Stimulated activated CD4-positive, alpha-beta T cell treated with anti-CD3 and anti-CD28 coated beads, Interleukin-15, amount 100 ng/mL, for 1 hour (primary cell): ENCODE measurements at places on chromosomes 2 and 18.

DNA sequence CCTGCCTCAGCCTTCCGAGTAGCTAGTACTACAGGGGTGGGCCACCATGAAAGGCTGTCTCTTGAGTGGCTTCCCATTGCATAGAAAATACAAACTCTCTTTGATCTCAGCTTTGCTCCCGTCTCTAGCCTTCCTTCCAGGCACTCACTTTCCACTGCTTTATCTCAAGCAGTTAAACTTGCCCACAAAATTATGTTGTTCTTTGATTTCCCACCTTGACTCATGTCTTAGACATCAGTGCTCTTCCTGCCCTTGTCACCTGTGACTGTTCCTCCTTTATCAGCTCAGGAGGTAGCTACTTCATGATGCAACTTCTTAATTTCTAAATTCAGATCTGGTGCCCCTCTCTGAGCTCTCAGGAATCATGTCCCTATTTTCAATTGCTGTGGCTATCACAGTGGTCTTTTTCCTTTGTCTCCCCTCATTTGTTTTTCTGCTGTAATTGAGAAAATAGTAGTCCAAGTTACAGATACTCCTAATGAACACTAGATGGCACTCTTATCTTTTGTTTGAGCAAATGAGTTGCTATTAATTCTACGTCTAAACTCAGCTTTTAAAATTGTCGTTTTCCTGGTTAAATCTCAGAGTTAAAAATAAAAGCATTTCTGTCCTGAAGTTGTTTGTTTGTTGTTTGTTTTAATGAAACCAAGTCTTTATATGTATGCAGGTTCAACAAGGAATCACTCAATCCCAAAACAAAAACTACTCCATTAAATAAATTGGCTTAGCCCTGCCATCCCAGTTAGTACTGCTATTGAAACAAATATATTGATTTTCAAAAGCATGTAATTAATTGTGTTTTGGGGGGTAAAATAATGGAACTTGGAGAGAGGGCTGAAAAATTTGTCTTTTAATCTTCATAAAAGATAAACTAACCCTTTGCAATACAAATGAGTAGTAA lies 46.9 kb upstream of the GREB1L start:
- no peak for DNase-seq

- DNase-seq: no peak
Measured at GRCh38 chr2:62408241-62408677, 97.7 kb downstream of the TMEM17 start.

- DNase-seq: no peak
Measured at GRCh38 chr2:190355968-190356644, 12.7 kb downstream of the INPP1 start.

DNA sequence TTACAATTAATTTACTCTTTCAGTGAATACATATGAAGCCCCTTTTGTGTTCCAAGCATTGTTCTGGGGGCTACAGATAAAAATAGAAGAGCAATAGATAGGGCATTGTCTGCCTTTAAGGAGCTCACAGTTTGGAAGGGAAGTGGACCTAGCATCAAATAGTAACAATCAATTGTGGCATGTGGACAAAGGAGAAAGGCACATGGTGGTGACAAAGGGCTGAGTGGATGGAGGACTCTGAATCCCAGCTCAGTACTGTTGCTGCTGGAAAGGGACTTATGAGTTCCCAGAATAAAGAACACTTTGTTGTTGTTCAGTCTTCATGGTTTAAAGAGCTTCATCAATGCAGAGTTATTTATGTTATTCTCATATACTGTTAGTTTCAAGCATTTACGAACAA lies 217.7 kb downstream of the HRH4 start:
- DNase-seq: no peak

DNA sequence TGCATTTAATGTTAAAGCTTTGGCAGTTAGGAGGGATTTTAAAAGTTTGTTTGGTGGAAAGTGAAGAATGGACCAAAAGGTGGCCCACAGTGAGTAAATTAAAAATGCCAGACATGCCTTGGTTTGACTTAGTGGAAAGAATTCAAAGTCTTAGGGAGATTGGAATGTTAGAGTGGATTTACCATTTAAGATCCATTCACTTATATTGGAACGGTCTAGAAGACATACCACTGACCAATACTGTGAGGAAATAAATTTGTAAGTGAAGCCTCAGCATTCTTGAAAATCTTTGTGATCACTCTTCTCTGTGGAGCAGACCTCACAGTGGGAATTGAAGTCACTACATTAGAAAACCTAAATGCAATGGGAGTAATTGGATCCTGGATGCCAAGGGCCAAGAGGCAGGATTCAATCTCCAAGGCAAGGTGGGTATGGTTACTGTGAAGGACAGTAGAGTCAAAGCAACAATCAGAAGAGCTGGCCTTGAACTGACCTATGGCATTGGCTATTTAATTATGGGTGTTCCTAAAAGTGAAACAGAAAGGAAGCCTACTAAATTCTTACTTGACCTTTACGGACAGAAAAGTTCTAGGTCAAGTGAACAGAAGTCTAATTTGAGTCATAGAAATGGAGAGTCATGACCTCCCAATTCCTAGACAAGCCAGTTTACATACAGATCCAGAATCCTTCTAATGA lies 40.2 kb upstream of the VRK2 start:
- no peak for DNase-seq

DNA sequence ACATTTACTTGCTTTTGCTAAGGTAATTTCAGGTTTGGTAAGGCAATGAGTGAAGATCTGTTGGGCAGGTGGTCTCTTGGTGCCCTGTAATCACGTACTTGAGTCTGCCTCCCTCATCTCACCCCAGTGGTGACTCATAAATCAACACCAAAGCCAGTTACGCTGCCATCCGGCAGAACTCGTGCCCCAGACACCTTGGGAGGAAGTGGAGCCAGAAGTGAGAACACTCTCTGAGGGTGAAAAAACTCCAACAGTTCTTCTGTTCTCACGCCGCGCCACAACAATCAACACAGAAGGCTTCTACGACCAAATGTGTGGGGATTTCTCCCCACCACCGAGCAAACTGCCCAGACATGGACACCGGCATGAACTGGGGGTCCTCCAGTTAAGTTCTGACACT lies 206.2 kb downstream of the ARL4C start:
- DNase-seq: peak; percentile 53

DNA sequence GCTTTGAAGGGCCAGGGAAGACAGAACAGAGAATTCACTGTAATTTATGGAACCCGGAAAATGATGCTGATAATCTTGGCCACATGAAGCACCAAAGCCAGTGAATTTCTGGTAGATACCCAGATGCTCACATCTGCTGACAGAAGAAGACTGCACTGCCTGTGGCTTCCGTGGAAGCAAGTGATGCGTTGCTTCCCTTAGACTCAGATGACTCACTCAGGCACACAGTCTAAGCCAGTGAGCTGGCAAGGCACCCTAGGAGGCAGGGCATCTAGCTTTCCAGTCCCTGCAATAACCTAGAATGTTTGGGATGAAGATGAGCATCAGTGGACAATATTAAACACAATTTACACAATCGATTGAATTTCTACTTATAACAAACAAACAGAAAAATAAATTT lies 284.7 kb downstream of the CMPK2 start:
- DNase-seq: no peak

- DNase-seq: no peak
Measured at GRCh38 chr2:142422041-142422440, 291.2 kb upstream of the LRP1B start.

GRCh38 chr2:1742301-1742680 lies 2.0 kb downstream of the PXDN start:
- DNase-seq: no peak

- no peak for DNase-seq
Measured at GRCh38 chr2:46878886-46879285, 36.7 kb downstream of the MCFD2 start.

DNA sequence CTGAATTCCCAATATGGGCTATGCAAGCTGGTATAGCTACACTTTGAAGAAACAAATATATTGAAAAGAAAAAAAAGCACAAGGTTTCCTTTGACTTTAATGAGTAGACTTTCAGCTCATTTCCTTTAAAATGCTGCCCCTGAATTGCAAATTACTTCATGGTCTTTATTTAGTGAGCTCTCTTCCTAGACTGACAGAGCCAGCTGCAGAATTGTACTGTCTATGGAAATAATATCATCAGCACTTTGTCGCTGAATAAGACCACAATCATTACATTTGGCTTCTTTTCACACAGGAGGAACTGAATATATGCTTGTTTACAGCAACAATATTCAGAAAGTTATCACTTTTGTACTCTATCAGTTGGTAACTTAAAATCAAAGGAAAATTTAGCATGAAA lies 41.7 kb downstream of the ARL5A start:
- no peak for DNase-seq

DNA sequence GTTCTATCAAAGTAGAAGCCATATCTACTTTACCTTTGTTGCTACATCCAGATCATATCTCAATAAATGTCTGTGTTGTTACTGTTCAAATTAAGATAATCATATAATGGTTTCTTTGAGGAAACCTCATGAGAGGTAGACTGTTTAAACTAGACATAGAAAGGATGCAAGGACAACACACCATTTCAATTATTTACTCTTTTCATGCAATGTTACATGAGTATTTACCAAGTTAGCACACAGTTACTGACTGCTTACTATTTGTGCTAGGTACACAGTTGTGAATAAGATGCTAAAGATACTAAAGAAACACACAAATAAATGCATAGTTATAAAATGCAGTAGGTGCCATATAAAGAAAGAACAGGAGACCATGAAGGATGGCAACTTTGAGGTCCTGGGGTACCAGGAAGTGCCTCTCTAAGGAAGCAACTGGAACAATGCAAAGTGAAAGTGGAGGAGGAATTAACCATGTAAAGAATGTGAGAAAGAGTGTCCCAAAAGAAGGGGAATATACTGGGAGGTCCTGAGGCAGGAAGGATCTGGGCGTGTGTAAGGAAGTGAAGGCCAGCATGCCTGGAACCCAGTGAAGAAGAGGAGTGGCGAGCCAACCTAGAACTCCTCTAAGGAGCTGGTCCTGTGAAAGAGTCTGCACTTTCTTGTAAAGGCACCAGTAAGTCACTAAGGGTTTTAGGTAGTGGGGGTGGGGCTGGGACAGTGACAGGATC lies 39.4 kb downstream of the RBMS1 start:
- DNase-seq: no peak

GRCh38 chr2:20615068-20615465 lies 35.8 kb downstream of the HS1BP3 start:
- DNase-seq: no peak

- DNase-seq: no peak
Measured at GRCh38 chr2:97816411-97816810, 103.0 kb downstream of the ZAP70 start.

DNA sequence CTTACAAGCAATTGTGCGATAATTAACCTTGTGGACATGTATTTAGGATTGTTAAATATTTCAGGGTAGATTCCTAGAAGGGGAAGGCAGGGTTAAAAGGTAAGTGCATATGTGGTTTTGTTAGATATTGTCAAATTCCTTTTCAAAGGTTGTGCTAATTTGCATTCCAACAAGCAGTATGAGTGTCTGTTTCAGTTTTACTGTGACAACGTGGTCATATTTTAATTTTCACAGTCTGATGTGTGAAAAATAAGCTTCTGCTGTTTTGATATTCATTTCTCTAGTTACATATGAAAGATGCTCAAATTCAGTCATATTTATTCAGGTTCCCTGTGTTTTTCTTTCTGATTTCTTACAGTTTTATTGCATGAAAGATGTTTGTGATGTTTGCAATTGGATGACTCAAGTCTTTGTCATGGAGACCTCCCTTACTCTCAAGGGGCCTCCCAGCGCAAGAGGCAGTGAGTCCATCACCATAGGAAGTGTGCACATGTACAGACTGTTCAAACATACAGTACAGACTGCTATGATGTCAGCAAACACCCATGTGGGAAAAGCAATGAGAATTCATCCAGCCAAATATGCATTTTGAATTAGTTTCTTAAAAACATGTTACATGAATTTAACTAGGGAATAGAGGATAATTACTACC lies 310.8 kb downstream of the GALR1 start:
- DNase-seq: no peak

GRCh38 chr2:74560591-74560990 lies 6.1 kb downstream of the DOK1 start:
- no peak for DNase-seq
